Stimulated activated CD4-positive, alpha-beta T cell treated with anti-CD3 and anti-CD28 coated beads, Interleukin-1b, Interleukin-23, amount 100 ng/mL, for 48 hours (primary cell): ENCODE measurements at places on chromosomes 6 and 20.

DNA sequence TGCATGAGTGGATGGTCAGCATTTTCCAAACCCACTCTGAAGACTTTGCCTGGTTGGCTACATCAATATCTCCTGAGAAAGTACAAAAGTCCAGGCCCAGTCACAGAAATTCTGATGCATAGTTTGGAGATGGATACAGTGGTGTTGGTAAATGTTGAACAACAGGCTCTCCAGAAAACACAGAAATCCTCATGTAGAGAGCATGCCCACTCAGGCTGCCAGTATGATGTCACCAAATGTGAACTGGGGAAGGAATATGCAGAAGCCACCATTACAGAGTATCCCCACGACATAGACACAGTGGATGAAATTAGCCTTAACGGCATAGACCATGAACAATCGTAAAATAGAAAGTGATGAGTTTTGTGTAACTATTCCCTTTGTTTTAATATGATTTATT lies 97.1 kb upstream of the NXT1 start:
- DNase-seq, result no peak

GRCh38 chr6:47165918-47166317 lies 123.8 kb upstream of the ADGRF1 start:
- no peak for DNase-seq

DNA sequence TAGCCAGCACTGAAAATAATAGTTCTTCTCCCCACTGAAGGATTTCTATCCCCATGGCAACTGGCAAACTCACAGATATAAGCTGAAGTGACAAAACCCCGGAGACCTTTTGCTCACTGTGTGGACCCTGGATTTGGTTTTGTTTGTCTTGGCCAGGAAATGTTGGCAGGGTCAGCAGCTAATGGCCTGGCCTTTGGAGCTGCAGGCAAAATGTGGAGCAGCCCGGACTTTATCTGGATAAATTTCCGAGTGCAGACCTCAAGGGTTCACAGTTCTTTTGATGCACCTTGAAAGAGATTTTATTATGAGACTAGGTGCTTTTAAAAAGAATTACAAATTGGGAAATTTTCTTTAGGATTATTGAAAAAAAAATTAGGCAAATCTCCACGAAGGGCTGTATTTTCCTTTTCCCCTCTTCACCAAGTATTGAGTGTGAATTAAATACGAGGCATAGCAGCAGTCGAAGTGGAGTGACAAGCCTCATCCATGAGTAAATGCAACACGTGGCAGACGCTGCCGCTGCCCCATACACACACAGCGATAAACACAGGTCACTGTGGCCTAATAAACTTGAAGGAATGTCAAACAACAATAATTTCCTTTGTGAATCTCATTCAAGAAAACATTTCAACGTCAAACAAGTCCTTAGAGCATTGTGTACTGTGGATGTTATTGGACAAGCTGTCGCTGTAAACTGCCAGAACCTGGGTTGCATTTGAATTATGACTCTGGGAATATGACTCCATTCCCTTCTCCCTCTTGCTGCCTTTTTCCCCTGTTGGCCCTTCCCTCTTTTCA lies 35.1 kb upstream of the CCN6 start:
- no peak for DNase-seq

- DNase-seq, result no peak
Observed at GRCh38 chr6:96340164-96340563, 181.4 kb upstream of the UFL1 start.

DNA sequence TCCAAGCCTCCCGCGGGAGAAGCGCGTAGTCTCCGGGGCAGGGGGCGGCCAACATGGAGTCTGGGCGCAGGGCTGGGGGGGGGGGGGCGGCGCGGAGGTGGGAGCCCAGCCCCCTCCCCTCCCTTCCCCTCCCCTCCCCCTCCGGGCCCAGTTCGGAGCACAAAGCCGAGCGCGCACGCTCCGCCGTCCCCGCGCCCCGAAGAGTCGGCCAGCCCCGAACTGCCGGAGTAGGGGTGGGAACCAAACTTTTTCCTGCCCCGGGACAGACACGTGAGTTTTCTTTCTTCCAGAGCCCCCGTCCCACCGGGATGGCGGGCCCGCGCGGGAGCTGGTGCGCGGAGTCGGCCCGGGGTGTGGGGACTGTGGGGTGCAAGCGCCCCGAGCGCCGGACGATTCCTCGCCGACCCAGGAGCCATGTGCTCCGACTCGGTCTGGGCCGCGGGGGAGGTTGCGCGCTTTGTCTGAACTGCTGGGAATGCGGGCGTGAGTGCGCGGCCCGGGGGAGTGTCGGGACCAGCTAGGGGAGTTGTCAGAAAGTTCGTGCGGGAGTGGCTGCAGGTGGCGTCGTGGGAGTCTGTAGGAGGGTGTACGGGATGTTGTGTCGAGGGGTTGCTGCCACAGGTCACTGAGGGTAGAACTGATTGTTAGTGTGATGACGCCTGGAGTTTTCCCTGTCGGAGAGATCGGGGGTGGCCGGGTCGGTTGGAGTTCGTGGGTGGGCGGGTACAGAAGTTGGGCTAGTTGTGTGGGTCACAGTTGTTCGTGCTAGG lies 1.2 kb downstream of the TGIF2 start:
- DNase-seq, result peak; percentile 39
